ENCODE measurements at places on chromosomes 13 and 19.

DNA sequence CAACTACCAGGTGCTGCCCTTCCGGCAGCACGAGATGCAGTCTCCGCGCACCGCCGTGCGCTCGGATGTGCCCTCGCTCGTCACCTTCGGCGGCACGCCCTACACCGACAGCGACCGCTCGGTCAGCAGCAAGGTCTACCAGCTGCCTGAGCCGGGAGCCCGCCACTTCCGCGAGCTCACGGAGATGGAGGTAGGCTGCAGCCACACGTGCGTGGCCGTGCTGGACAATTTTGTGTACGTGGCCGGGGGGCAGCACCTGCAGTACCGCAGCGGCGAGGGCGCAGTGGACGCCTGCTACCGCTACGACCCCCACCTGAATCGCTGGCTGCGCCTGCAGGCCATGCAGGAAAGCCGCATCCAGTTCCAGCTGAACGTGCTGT lies 15.2 kb upstream of the CRTC1 start:
- DNase-seq: no peak

DNA sequence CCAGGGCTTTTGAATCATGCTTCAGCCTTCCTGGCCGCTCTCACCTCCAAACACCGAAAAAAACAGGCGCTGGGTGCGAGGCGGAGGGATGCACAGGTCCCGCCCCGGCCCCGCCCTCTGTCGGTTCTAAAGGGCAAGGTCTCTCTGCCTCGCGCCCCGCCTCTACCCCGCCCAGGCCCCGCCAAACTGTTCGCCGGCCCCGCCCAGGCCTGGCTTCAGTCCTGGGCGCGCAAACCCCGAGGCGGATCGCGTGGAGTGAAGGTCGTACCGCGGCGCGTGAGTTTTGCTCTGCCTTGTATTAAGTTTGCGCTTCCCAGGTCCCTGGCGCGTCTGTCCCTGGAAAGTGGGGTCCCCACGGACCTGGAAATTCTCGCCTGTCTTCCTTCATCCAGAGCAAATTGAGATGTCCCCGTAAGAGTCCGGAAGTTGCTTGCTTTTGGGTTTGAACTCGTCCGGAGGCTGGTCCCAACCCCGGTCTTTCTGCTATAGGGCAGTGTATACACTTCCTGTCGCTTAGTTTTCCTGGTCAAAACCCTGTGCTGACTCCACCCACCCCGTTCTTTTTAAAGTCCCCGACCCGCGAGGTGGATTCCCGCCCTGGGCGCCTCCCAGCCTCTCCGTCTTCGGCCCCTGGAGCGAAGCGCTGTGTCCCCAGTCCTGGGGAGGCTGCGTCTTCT lies 8.4 kb downstream of the ZNF808 start:
- no peak for DNase-seq

- no peak for DNase-seq
Observed at GRCh38 chr13:98059276-98059675, 83.6 kb upstream of the FARP1 start.

GRCh38 chr19:17184371-17184841 lies 30.8 kb upstream of the USE1 start:
- DNase-seq: no peak

DNA sequence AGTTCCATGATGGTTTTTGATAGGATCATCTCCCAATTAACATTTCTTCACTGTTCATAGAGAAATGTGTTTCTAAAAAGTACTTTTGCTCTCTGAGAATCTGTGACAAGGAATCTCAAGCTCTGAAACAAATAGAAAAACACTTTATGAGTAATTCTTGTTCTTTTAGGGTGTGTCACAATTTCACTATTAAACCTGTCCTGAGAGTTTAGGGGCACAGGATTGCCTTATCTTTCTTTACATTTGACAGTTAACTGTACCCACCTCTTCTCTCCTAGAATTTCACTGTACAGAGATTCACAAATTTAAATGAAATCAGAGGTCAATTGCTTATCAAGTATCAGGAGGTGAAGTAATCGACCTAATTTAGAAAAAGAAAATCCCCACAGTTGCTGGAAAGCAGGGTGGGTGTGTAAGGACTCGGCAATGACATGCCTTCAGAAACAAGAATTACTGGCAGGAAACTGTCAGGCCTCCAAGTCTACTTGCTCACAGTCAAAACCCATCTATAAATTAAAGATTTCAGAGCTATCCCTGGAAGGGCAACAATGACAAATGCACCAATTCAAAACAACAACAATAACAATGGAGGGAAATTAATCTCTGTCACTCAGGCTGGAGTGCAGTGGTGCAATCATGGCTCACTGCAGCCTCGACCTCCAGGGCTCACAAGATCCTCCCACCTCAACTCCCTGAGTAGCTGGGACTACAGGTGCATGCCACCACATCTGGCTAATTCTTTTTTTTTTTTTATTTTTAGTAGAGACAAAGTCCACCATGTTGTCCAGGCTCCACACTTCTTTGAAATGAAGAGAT lies 250.2 kb downstream of the ABCC4 start:
- no peak for DNase-seq

- no peak for DNase-seq
Observed at GRCh38 chr13:23750383-23751121, 138.6 kb downstream of the MIPEP start.

- DNase-seq: no peak
Observed at GRCh38 chr13:90502762-90503161, 844.7 kb upstream of the MIR17HG start.

- no peak for DNase-seq
Observed at GRCh38 chr13:98448642-98448928, 128.3 kb downstream of the STK24 start.

DNA sequence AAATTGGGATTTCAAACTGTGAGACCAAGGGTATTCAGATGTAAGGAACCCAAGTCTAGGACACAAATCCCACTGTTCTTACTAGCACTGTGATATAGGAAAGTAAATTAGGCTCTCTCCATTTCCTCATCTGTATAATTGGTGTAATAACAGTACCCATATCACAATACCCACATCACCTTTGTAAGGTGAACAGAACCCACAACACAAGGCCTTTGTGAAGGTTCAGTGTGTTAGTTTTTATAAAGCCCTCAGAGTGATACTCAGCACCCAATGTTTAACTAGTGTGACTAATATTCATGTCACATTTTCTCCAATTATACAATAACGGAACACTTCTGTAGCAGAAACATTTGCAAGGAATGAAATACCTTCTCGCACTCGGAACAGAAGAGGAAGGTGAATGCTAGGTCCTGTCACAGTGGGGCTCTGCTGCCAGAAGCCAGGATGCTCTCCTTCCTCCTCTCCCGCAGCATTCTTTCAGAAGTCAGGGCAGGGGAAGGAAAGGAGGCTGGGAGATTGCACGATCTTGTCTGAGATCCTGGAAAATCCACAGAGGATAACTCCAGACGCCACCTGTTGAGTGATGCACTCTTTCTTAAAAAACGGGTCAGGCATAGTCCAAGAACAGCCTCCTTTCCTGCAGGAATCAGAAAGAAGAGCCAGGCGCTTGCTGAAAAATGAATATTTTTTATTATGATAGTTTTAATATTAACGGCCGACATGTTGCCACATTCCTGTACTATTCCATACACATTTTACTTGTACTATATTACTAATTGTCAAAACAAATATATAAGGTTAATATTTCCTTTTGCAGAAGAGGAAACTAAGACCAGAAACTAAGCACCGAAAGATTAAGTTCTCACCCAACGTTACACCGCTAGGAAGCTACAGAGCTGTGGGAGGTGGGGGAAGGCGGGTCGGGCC lies 762 bp downstream of the ZNF45 start:
- DNase-seq: no peak

All from GOT3 (cell line).